ENCODE measurements at places on chromosomes 6 and 20. TPM values are rescaled to one million over a fixed set of nuclear protein-coding genes. Genes with fewer than 3 reads are reported as not detected.

DNA sequence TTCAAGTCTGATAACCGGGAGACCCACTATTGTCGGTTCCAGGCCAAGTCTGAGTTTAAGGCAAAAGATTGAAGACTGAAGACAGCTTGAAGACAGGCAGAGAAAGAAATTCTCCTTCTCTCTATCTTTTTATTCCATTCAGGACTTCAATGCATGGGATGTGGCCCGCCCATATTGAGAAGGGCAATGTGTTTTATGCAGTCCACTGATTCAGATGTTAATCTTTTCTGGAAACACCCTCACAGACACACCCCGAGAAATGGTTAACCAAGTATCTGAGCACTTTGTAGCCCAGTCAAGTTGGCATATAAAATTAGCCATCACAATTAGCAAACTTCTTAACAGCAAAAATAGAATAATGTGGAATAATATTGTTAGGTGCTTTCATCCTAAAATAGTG is 75.5 kb upstream of the FABP7 start:
- no peaks in the 10 kb centered on the region for H3K4me1 ChIP-seq
- no peaks in the 10 kb centered on the region for H3K36me3 ChIP-seq
- H3K4me3 ChIP-seq = no peak overlapping the region
- no peak overlapping the region for H3K27ac ChIP-seq
- no peak for DNase-seq

NKX2-2 gene
- not detected for total RNA-seq

CALHM5 gene
- total RNA-seq = 0.83 TPM

GRCh38 chr6:159972506-159973268 is 3.8 kb downstream of the IGF2R start:
- no peaks in the 10 kb centered on the region for H3K36me3 ChIP-seq
- no peak for DNase-seq
- no peak overlapping the region for H3K27ac ChIP-seq
- no peak overlapping the region for H3K4me3 ChIP-seq
- no peaks in the 10 kb centered on the region for H3K27me3 ChIP-seq

NAPB gene
- total RNA-seq = 12.8 TPM

GRCh38 chr20:33394718-33395117 is 6.6 kb downstream of the CDK5RAP1 start:
- H3K27ac ChIP-seq = no peak overlapping the region
- no peak for DNase-seq
- H3K27me3 ChIP-seq = no peaks in the 10 kb centered on the region
- H3K4me1 ChIP-seq = no peaks in the 10 kb centered on the region
- H3K4me3 ChIP-seq = no peak overlapping the region

MYB gene
- total RNA-seq = 0.12 TPM

- peak within 1 kb of the TSS; percentile 31 for H3K4me3 ChIP-seq
- no peaks in the 10 kb centered on the region for H3K36me3 ChIP-seq
- H3K27me3 ChIP-seq = no peaks in the 10 kb centered on the region
- peak; percentile 70 for DNase-seq
- H3K4me1 ChIP-seq = no peaks in the 10 kb centered on the region
- H3K27ac ChIP-seq = peak within 1 kb of the TSS; percentile 71
Measured at GRCh38 chr6:127459231-127459641, at the start of gene KIAA0408. Gene KIAA0408 (minus strand): TSS chr6:127459389. CDS start chr6:127453981, 5,408 bp downstream.

MEI4 gene
- total RNA-seq = not detected

- no peak for DNase-seq
- H3K36me3 ChIP-seq = no peaks in the 10 kb centered on the region
- no peak overlapping the region for H3K27ac ChIP-seq
- H3K4me1 ChIP-seq = no peaks in the 10 kb centered on the region
- no peak overlapping the region for H3K4me3 ChIP-seq
- H3K27me3 ChIP-seq = peaks cover 2% of the 10 kb centered on the region
Measured at GRCh38 chr6:5359417-5359816, 98.1 kb downstream of the FARS2 start.

- no peaks in the 10 kb centered on the region for H3K36me3 ChIP-seq
- no peak for DNase-seq
- no peak overlapping the region for H3K4me3 ChIP-seq
- H3K27ac ChIP-seq = no peak overlapping the region
Measured at GRCh38 chr20:22430746-22431168, 153.6 kb downstream of the FOXA2 start.

GRCh38 chr6:10351791-10352190 is 63.1 kb downstream of the TFAP2A start:
- H3K4me3 ChIP-seq = no peak overlapping the region
- H3K27ac ChIP-seq = no peak overlapping the region
- no peak for DNase-seq
- no peaks in the 10 kb centered on the region for H3K4me1 ChIP-seq

UBE2V1 gene
- total RNA-seq = 85.5 TPM

OSTM1 gene
- total RNA-seq = 38.2 TPM

- no peaks in the 10 kb centered on the region for H3K27me3 ChIP-seq
- peak overlapping the region; percentile 22 for H3K27ac ChIP-seq
- peak overlapping the region; percentile 62 for H3K4me3 ChIP-seq
- no peaks in the 10 kb centered on the region for H3K36me3 ChIP-seq
- no peak for DNase-seq
- peaks cover 10% of the 10 kb centered on the region for H3K4me1 ChIP-seq
Measured at GRCh38 chr6:132814716-132815570, 574 bp downstream of the RPS12 start.

GRCh38 chr6:30647242-30648116 is 546 bp downstream of the C6orf136 start:
- peak overlapping the region; percentile 36 for H3K27ac ChIP-seq
- H3K27me3 ChIP-seq = no peaks in the 10 kb centered on the region

GRCh38 chr6:109834131-109834530 is 143.0 kb downstream of the FIG4 start:
- H3K27ac ChIP-seq = no peak overlapping the region
- no peak for DNase-seq
- no peaks in the 10 kb centered on the region for H3K36me3 ChIP-seq
- H3K27me3 ChIP-seq = no peaks in the 10 kb centered on the region
- H3K4me3 ChIP-seq = no peak overlapping the region

- H3K4me1 ChIP-seq = no peaks in the 10 kb centered on the region
- no peak for DNase-seq
- no peak overlapping the region for H3K4me3 ChIP-seq
- no peak overlapping the region for H3K27ac ChIP-seq
- no peaks in the 10 kb centered on the region for H3K36me3 ChIP-seq
- no peaks in the 10 kb centered on the region for H3K27me3 ChIP-seq
Measured at GRCh38 chr6:82264824-82265223, 17.3 kb upstream of the IBTK start.

ADGRB3 gene
- 1.9 TPM for total RNA-seq

SLC24A3 gene
- 40.5 TPM for total RNA-seq

DNA sequence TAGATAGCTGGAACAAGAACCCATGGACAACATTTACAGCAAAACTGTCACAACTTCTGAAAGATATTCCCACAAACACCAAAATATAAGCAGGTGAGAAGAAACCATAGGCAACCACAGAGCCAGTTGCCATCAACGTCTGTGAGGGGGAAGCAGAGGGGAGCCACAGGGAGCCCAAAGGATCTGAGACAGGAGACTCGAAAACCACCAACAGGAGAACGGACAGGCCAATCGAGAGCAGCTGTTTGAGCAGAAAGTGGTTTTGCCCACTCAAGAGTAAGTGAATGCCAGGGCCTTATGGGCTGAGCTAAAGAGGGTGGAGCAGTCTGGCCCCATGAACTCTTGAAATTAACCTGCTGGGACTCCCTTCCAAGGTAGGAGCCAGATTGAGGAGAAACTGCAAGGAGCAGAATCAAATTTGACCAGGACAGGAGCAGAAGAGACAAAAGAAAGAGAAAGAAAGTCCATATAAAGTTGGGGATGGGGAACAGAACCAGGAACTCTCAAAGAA is 195.4 kb downstream of the ANKRD60 start:
- no peak for DNase-seq
- no peak overlapping the region for H3K4me3 ChIP-seq
- no peaks in the 10 kb centered on the region for H3K36me3 ChIP-seq
- H3K27me3 ChIP-seq = no peaks in the 10 kb centered on the region

MGME1 gene
- 8.2 TPM for total RNA-seq

DNA sequence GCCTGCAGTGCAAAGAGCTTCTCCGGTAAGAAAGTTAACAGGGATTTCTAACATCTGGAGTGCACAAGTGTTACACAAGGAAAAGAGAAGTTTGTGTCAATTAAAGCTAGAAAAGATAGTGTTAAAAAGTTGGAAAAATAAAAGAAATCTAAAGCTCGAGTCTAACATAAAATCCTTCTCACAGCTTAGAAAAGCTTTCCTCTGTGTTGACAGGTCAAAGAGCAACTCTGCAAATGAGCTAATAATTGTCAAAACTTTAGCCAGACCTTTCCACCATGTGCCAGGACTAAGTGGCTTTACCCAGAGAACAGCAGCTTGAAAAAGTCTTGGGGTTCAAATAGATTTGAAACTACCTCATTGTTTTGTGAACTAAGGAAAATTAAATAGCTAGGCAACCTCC is 14.8 kb downstream of the PTPRK start:
- no peak for DNase-seq
- H3K27ac ChIP-seq = no peak overlapping the region
- no peaks in the 10 kb centered on the region for H3K36me3 ChIP-seq
- no peak overlapping the region for H3K4me3 ChIP-seq

DNA sequence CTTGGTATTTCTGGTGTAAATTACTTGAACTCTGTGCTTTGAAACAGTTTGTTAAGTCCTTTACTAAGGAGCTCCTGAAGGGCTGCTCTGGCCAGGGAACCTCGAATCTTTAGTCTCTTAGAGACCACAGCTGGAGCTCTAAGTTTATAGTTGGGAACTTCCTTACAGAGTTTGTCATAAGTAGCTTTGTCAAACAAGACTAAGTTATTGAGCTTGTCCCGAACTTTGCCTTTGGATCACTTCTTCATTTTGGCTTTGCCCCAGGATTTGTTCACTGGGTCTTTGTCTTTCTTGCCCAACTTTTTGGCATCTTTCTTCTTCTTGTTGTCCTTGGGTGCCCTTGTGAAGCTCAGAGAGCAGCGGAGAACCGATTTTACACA is 64.8 kb downstream of the FAM50B start:
- no peaks in the 10 kb centered on the region for H3K27me3 ChIP-seq
- no peak overlapping the region for H3K27ac ChIP-seq
- peaks cover 3% of the 10 kb centered on the region for H3K4me1 ChIP-seq
- H3K36me3 ChIP-seq = no peaks in the 10 kb centered on the region
- no peak for DNase-seq

- H3K4me3 ChIP-seq = peak overlapping the region; percentile 68
- H3K27me3 ChIP-seq = no peaks in the 10 kb centered on the region
- no peaks in the 10 kb centered on the region for H3K36me3 ChIP-seq
- DNase-seq = no peak
- peaks cover 2% of the 10 kb centered on the region for H3K4me1 ChIP-seq
Measured at GRCh38 chr6:57089265-57089664, 723 bp upstream of the ZNF451 start.

DNA sequence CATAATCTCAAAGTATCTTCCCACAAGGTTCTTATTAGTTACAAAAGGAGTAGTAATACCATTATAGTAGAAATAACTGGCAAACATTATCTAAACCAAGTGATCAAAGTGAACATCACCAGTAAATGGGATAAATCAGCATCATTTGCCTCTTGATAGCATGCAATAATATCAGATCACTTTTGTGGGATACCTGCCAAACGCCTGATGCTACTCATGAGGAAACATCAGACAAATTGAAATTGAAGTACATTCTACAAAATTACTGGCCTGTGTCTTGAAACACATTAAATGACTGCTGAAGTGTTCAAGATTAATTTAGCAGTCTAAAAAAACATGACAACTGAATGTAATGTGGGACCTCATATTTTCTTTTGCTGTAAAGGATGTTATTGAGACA is 208.1 kb downstream of the TINAG start:
- no peak overlapping the region for H3K27ac ChIP-seq
- no peaks in the 10 kb centered on the region for H3K27me3 ChIP-seq
- no peaks in the 10 kb centered on the region for H3K36me3 ChIP-seq
- no peak overlapping the region for H3K4me3 ChIP-seq
- no peak for DNase-seq

ANKS1A gene
- total RNA-seq = 16.0 TPM
